ENCODE measurements at places on chromosomes 12 and 14.
A peak's percentile ranks its signal among the peaks of the same experiment; 100 is the strongest.

- DNase-seq = no peak
Observed at GRCh38 chr12:63922474-63922873, 78.0 kb downstream of the SRGAP1 start.

DNA sequence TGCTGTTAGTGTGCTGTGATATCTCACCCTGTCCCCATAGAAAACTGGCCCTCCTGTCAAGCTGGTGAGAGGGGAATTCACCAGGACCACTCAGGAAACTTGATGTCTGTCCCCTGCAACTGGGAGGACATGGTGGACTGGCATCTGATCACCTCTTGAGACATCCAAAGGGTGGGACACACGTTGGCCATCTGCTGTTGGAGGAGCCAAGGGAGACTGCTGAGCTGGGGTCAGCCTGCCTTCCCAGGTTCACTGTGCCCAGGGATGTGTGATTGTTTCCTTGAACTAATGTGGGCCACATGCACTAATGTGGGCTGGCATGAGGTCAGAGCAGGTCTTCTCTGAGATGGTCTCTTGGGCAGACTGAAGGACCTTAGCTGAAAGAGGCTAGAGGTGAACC, 16.7 kb upstream of the TMEM229B start:
- DNase-seq = no peak

GRCh38 chr12:112167718-112168525, 42.6 kb downstream of the TRAFD1 start:
- DNase-seq = no peak

DNA sequence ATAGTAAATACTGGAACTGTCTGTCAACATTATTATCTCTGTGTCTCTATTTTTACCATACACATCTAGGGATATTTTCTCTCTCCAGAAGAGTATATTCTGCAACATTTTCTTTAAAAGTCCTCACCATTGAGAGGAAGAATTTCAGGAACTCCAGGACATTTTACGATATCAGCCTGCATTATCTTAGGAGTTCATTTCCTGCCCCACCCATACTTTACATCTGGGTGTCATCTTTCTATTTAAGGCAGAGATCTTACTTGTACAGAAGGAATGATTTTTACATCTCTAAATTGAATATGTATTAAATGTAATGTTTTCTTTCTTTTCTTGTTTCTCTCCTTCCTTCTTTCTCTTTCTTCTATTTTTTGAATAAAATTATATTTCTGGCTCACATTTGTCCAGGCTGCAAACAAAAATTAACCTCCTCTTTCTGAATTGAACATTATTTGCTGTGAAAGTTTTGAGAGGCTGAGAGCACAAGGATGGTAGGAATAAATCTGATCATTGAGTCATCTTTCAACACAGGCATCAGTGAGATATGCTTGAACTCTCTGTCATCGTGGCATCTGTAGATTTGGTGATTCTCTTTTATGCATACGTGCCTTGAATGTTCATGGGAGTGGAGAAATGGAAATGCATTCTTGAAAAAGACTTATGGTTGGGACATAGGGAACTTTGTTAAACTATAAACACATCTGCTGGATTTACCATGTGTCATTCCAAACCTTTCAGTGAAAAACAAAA, 753.6 kb downstream of the SLC16A7 start:
- no peak for DNase-seq

GRCh38 chr12:53975479-53976152, 862 bp upstream of the HOTAIR start:
- no peak for DNase-seq

DNA sequence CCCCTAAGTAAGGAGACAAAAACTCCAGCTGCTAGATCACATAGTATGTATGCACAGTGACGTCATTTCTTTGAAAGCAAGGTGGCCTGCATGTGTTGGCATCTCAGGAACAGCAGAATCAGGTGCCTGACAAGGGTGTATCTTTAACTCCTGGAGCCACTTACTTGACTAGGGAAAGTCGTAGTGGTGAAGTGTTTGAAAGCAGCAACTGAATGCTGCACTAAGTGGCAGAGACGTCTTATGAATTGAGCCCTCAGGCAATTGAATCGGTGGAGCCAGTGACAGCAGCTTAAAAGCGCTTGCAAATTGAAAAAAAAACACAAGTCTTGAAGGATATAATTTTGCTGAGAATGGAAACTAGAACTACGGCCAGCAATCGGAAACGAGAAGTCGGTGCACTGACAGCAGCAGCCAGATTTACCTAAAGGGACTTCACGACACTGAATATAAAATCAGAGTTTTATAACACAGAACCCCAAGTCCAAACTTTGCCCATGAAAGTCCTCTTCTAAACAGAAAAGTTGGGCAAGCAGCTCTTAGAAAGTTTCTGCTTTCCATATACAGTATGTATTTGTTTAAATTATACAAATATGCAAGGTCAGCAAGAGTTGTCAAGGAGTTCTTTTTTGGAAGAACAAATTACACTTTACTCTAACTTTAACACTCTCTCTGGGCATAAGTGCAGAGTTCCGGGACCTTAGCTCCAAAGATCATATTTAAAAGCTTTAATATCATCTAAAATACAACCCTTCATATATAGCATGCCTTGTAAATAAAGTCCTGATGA, 1.1 kb downstream of the IGF1 start:
- no peak for DNase-seq

- DNase-seq = peak; percentile 13
Observed at GRCh38 chr12:25723336-25723735, 170.3 kb upstream of the LMNTD1 start.

- DNase-seq = no peak
Observed at GRCh38 chr12:43143278-43143677, 408.7 kb downstream of the ADAMTS20 start.

GRCh38 chr12:124391340-124392261, 96.7 kb downstream of the RFLNA start:
- peak; percentile 48 for DNase-seq

- DNase-seq = no peak
Observed at GRCh38 chr14:99568567-99569560, 35.1 kb downstream of the CCDC85C start.

DNA sequence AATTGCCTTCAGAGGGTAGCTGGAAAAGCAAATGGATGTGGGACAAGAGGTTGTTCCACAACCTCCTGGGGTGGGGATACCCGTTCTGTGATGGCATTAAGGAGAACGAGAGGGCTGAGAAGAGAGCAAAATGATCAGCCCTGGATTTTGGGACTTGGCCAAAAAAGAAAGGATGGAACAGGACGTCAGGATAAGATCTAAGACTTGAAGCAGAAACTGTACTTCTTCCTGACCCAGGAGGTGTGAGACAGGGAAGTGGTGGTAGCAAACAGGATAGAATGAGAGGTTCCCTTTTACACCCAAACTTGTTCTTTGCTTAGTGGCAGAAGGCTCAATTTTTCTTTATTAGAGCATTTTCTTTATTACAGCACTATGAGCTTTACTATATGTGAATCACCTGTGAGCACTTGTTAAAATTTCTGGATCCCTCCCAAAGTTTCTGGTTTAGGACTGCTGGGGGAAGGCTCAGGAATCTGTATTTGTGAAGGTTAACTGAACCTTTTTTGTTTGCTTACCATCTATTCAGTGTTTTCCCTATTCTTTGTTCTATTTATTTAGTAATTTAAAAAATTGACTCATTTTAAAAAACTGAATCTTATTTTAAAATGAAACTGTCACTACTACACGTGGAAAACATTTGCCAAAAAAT, 59.2 kb downstream of the ERC1 start:
- no peak for DNase-seq

DNA sequence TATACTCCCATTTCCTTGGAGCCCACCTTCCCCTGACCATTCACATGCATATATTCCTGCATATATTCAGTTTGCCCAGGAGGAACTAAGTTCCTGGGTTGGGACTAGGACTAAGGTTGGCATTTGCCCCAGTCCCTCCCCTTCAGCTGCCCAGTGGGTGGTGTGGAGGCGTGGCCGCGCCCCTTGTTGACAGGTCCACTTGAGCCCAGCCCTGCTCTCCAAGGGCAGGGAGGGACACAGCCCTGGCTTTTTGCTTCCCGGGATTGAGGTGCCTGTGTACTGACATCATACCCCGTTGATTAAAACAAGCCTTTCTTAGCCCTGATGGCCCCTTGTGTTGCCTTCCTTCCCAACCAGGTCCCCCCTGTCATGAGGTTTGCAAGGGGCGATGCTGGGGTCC, 7.3 kb downstream of the ERBB3 start:
- peak; percentile 35 for DNase-seq

- no peak for DNase-seq
Observed at GRCh38 chr14:68632054-68632895, 160.6 kb downstream of the ZFP36L1 start.

DNA sequence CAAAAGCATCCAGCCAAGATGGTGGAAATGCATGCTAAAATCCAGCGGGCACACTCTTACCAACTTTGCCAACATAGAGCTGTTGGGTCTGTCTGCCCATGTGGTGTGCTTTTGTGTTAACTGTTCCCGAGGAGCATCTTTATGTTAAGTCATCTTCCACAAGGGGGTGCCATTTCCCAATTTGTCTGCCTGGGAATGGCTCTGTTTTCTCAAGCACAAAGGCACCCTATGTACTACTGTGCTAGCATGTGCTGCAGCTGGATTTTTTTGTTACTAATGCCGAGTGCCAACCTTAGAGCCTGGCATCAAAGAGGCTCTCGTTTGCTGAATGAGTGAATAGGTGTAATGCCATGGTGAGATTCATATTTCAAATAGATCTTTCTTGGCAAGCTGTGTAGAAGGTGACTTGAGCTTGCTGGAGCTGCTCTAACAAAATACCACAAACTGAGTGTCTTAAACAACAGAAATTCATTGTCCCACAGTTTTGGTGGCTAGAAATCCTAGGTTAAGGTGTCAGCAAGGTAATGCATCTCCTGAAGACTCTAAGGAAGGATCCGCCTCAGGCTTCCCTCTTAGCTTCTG, 74.3 kb downstream of the TRHDE start:
- peak; percentile 88 for DNase-seq

- no peak for DNase-seq
Observed at GRCh38 chr12:68176257-68176656, 16.7 kb upstream of the IFNG start.

DNA sequence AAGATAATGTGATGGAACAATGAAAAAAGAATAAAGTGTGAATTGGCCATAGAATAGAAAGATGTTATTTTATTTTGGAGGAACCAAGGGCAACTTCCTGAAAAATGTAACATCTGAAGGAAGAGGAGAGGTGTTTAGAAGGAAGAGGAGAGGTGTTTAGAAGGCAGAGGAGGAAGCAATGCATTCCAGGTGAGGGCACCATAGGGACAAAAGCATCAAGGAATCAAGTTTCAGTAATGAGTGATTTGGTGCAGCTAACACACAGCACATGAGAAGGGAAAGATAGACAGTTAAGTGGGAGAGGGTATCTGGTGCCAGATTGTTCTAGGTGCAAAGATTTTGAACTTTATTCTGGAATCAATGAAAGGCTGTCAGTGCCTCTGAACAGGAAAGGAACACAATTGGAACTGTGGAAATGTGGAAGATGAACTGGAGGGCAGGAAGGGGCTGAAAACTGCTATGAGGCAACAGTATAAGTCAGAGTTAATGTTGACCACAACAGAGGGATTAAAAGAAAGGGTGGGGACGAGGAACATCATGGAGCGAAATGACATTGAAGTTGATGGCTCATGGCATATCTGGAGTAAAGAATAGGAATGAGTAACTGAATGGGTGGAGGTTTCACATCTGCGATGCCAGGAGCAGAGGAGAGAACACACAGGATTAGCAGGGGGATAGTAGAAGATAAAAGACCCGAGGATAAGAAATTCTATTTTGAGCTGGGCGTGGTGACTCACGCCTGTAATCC, 326.6 kb downstream of the LRIG3 start:
- DNase-seq = no peak

DNA sequence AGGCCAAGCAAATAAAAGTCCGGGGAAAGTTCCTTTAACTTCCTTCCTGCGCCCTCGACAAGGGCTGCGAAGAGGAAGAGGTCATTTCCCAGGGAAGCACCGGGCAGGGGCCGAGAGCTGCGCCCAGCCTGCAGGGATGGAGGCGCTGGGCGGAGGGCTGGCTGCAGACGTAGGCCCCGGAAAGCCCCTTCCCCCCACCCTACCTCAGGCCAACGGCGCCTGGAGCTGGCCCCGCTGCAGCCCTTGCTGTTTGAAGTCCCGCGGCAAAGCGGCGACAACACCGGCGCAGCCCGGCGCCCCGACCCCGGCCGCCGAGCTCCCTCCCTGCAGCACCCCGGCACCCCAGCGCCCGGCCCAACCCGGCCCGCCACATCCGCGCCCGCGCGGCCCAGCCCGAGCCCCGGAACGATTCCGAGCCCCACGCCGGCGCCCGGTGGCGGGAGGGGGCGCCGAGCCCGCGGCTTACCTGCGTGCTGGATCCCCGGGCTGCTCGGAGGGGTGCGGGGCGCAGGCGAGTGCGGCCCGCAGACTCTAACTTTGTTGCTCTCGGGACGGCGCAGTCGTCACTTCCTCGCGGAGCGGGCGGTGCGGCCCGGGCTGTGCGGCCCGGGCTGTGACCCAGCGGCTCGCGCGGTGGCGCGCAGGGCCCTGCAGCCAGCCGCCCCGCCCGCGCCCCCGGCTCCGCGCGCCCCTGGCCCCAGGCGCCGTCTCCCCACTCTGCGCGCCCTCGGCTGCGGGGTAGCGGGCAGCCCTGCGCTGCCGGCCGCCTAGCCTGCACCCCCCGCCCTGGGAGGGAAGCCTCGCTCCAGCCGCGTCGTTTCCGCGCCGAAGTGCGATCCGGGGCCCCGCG, 64.8 kb upstream of the PTGR2 start:
- DNase-seq = peak; percentile 81

- no peak for DNase-seq
Observed at GRCh38 chr14:38108681-38109080, 99.0 kb upstream of the SSTR1 start.

GRCh38 chr12:124523071-124523470, 44.3 kb downstream of the NCOR2 start:
- DNase-seq = peak; percentile 61

GRCh38 chr12:85642288-85642687, 193.9 kb downstream of the RASSF9 start:
- no peak for DNase-seq

- no peak for DNase-seq
Observed at GRCh38 chr12:94026596-94026995, 121.8 kb upstream of the PLXNC1 start.

GRCh38 chr12:15196221-15196620, 25.0 kb downstream of the RERG start:
- DNase-seq = no peak

DNA sequence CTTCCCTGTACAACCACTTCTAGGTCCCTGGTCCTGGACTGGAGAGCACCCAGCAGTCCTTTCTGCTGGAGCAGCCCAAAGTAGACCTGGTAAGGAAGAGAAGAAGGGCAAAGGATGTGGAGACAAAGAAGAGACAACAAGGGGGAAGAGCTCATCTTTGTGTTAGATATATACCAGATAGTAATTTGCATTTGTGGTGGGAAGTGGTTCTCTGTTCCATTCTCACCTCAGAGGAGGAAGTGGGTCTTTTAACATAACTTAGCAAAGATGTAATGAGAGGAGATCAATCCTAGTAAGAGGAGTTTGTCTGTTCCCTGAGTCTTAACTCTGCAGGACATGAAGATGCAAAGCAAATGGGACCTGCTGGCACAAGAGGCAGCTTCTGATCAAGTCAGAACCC, 8.0 kb downstream of the CCDC198 start:
- no peak for DNase-seq

- DNase-seq = no peak
Observed at GRCh38 chr12:121678716-121679300, 9.4 kb upstream of the MORN3 start.

Data from globus pallidus (tissue), 1 donor.